NCI-H187 treated with DMSO at 0.1 percent for 48 hours (cell line): ENCODE measurements at places on chromosomes 12 and 14.
A peak's percentile ranks its signal among the peaks of the same experiment; 100 is the strongest.

DNA sequence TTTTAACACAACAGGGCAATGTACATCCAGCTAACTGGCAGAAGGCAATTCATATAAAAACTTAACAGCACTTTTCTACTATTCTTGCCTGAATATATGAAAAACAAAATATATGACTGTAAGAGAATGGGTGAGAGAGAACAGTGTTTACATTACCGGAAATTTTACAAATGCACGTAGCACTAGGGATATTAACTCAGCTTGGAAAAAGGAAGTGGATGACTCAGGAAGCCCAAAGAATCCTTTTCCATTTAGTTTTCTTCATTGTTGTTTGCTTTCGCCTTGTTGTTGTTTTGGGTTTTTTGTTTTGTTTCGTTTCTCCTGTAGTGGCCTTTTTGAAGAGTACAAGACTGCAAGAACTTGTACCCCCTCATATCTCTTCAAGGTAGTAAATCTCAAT, 295.5 kb downstream of the EGLN3 start:
- no peak for DNase-seq

DNA sequence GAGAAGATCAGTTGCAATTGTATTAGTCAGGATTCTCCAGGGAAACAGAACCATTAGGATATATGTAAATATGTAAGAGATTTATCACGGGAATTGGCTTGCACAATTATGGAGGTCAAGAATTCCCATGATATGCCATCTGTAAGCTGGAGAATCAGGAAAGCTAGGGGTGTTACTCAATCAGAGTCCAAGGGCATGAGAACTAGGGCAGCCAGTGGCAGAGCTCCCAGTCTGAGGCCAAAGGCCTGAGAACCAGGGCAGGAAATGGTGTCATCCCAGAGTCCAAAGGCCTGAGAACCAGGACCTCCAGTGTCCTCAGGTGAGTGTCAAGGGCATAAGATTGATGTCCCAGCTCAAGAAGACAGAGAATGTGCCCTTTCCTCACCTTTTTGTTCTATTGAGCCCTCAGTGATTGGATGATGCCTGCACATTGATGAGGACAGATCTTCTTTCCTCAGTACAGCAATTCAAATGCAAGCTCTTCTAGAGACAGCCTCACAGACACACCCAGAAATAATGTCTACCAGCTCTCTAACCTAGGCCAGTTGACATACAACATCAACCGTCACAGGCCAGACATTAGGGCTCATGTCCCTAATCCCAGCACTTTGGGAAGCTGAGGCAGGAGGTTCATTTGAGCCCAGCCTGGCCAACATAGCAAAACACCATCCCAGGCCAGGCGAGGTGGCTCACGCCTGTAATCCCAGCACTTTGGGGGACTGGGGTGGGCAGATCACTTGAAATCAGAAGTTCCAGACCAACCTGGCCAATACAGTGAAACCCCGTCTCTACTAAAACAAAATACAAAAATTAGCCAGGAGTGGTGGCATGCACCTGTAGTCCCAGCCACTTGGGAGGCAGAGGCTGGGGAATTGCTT, 34.9 kb upstream of the ZNF740 start:
- no peak for DNase-seq

- no peak for DNase-seq
Observed at GRCh38 chr14:104281768-104282301, 143.4 kb downstream of the KIF26A start.

DNA sequence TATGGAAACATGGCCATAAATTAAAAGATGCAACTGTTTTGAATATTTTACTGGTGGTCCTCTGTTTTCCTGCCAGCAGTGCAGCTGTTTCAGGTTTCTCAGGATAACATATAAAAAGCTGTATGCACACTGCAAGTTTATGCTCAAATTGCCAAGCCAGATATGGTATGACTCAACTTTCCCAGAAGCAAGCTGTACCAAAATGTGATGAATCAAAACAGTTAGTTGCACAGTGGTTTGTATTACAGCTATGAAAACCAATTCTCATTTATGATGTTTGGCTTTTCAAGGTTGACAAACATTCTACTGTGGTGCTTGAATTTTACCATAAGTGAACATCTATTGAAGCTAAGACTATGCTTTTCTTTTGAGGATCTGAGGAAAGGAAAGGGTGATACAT, 15.5 kb downstream of the TRMT5 start:
- DNase-seq = no peak

- no peak for DNase-seq
Observed at GRCh38 chr12:29545102-29545467, 47.6 kb upstream of the OVCH1 start.

GRCh38 chr14:22542360-22542759, 46.7 kb downstream of the DAD1 start:
- no peak for DNase-seq

GRCh38 chr12:114695305-114695592, 11.3 kb upstream of the TBX3 start:
- DNase-seq = no peak

DNA sequence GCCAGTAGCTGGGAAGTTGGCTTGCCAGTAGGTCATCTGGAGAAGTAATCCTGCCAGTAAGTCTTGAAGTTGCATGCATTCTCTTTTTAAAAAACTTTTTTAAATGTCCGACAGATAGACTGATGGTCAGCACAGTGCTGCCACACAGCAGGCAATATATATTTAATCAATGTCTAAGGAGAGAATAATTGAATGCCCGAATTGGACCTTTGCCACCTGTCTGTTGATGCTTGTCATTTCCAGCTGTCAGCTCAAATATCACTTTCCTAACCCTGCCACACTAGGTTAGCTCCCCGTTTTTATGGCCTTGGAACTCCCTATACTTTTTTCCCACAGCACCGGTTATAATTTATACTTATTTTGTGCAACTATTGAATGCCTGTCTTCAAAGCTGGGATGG, 2.1 kb upstream of the SLC15A4 start:
- DNase-seq = no peak

GRCh38 chr14:26401179-26401968, 196.5 kb downstream of the NOVA1 start:
- DNase-seq = no peak

GRCh38 chr12:92493816-92494215, 209.0 kb upstream of the PLEKHG7 start:
- DNase-seq = no peak

GRCh38 chr12:125983094-125983783, 918.0 kb downstream of the AACS start:
- no peak for DNase-seq

- DNase-seq = peak; percentile 68
Observed at GRCh38 chr12:78192979-78193378, 362.3 kb downstream of the NAV3 start.

- no peak for DNase-seq
Observed at GRCh38 chr14:94545131-94545841, 16.0 kb upstream of the SERPINA4 start.

DNA sequence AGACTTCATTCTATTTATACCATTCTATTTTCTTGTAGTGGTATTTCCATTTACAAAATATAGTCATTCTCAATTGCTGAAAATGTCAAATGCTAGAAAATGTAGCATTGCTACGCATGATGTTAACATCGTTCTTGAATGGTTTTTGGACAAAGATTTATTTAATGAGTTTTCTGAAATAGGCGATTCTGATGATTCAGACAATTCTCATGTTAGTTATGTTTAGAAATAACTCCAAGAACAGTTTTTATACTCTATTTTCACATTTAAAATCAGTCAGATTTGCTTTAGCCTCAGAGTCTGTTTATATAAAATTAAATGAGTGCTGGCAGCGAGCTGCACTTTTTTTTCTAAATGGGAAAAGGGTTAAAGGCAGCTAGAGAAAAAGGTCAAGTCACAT, 414.8 kb upstream of the MGAT4C start:
- DNase-seq = no peak

- no peak for DNase-seq
Observed at GRCh38 chr12:55931780-55932550, 1.0 kb downstream of the DGKA start.

DNA sequence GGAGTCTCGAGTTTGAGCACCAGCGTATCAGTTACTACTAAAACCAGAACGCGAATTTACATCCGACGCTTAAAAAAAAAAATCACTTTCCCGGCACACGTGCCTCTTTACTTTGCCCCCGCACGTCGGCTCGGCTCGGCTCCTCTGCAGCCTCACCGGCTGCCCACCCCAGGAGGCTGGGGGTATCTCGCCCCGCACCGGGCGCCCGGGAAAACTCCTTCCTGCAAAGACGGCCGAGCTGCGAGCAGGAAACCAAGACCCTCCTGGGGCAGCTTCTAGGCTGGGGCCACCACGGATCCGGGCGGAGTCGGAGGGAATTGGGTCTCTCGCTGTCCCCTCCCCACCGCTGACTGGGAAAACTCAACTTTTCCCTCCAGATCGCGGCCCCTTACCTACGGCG, 610 bp downstream of the VSIG10 start:
- no peak for DNase-seq

DNA sequence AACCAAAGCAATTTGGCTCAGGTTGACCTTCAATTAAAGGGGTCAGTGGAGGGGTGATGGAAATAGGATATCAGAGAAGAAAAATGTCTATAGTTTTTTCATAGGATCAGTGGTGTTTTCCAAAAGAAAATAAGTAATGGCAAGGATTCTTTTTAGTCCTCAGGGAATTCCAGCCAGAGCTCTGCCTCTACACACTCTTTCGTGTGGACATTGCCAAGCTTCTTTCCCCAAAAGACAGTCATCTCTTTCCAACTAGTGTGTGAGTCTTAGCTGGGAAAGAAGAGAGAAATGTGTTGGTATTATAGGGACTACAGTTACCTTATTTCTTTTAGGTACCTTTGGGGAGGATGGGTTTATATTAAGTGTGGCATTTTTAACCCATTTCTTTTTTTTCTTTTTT, 46.5 kb downstream of the RBMS2 start:
- no peak for DNase-seq

DNA sequence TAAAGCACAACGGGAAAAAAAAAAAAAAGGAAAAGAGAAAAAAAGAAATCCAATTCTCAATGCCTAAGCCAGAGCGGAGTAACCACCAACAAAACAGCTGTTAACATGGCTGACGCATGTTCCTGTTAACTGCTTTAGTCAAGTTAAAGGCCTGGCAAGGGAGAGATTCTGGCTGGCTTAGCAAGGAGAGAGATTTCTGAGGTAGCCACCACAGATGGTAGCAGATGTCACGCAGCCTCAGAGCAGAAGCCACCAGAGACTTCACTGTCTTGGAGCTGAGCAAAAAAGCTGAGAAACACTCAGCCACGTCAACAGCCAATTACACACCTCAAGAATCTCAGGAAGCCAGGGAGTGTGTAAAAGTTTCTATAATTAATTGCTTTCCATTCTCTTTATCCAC, 87.1 kb downstream of the TMCC3 start:
- no peak for DNase-seq

- no peak for DNase-seq
Observed at GRCh38 chr14:25050269-25051150, 563 bp upstream of the STXBP6 start.

DNA sequence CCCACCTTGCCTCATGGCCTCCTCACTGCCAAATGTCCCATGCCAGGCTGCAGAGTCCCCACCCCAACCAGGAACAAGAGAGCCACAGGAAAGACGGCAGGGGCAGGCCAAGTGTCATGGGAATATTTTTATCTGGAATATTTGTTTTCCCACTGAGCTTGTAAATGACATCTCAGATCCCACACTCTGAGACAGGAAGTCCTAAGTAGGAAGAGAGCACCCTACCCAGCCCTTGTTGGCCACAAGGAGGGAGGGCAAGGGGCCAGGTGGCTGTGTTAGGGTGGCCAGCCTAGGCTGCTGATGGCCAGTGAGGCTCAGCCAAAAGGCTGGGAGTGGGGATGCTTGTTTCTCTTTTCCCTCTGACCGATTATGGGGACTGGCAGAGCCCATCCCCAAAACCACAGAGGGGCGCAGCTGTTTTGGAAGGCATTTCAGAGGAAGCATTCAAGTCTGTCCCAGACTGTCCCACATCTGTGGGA, 7.7 kb upstream of the MEG3 start:
- no peak for DNase-seq
